ENCODE measurements at places on chromosomes 6 and 20.

- DNase-seq, result no peak
Measured at GRCh38 chr6:3226481-3227362, 731 bp downstream of the TUBB2B start.

DNA sequence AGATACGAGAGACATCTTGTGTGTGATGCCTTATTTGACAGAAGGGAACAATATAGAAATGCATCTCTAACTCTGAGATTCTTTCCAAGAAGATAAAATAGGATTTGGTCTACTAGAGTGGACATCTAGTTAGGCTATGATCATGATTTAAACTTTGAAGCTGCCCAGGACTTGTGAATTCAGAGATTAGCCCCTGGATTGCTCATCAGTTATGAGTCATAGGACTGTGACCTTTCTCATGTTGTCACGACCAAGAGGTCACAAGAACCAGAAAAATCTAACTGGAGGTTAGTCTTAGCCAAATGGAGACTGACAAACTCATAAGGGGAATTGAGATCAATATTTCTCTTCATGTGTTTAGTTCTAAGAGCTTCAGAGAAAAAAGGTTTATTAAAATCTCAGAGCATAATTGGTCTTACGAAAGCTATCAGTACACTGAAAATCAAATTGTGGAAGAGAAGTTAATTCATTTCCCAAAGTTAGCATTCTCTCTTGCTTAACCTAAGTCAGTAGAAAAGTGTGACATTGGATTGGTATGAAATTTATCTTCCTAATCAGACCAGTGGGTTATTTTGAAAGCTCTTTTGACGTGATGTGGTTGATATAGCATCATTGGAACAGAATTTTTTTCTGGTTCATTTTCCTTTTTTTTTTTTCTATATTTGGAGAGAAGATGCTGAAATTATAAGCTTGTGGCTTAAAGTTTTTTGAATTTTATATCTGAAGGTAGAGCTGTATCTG lies 245.7 kb downstream of the RNF144B start:
- DNase-seq, result no peak

GRCh38 chr6:154605178-154605881 lies 94.8 kb upstream of the CNKSR3 start:
- no peak for DNase-seq

DNA sequence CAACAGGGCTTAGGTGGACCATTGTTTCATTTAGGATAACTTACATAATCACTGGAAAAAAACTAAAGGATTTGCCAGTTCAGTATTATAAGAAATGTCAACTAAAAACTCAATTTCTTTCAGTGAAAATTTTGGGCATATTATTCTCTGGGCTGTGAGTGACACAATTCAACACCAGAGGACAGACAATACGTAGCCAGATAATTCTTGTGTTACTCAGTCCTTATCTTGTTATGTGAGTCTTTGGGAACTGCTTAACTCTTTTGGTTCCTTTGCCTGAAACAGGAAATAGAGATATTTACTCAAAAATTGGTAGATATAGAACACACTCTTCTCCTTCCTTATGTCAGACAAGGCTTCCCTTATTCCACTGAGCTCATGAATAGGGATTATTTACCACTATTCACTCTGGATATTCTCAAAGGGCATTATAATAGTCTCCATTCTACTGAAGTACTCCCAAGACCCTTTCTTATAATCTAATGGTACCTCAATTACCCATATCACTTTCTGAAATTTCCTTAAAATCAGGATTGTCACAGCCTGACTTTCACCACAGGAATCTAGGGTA lies 4.9 kb upstream of the BEND6 start:
- no peak for DNase-seq

DNA sequence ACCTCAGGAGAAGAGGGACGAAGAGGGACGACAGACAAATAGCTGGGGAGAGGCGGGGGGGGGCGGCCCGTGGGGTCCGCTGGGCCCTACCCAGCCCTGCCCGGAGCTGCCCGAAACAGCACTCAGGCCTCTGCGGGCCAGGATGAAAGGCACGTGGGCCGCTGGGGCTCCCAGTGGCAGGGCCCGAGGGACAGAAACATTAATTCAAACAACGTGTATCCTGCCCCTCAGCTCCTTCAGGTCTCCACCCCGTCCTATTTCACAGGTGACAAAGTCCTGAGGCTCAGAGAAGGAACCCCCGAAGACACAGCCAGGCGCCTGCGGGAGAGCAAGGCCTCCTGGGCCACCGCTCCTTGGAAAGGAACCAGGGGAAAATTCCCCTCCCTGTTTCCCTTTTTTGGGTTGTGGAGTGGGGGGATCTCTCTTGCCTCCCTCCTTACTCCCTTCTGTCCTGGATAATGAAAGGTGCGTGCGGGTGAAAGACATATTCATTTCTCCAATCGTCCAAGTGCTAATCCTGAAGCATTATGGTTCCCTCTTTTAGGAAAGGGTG lies 93.3 kb downstream of the RNASET2 start:
- DNase-seq, result no peak

DNA sequence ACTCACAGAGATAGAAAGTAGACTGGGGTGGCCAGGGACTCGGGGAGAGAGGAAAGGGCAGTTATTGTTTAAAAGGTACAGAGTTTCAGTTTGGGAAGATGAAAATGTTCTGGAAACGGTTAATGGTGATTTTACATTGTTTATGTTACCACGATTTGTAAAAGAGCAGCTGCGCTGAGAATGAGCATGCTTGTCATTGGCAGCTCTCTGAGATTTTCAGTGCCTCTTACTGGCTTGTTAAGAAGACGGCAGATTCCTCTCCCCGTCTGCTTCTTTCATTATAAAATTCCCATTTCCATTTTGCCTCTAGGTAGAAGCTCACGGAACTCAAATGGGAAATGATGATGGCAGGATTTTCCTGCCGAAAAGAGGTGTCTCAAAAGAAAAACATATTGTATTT lies 39.7 kb upstream of the PPP1R3G start:
- DNase-seq, result no peak

- no peak for DNase-seq
Measured at GRCh38 chr6:161219680-161220079, 54.2 kb downstream of the AGPAT4 start.

DNA sequence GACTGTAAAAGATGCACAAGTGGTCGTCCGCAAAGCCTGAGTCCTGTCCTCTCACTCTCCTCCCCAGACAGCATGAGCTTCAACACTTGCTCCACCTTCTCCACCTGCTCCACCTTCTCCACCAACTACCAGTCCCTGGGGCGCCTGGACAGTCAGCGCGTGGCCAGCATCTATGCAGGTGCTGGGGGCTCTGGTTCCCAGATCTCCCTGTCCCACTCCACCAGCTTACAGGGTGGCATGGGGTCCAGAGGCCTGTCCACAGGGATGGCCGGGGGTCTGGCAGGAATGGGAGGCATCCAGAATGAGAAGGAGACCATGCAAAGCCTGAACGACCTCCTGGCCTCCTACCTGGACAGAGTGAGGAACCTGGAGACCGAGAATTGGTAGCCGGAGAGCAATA lies 162.2 kb upstream of the NT5E start:
- DNase-seq, result no peak

DNA sequence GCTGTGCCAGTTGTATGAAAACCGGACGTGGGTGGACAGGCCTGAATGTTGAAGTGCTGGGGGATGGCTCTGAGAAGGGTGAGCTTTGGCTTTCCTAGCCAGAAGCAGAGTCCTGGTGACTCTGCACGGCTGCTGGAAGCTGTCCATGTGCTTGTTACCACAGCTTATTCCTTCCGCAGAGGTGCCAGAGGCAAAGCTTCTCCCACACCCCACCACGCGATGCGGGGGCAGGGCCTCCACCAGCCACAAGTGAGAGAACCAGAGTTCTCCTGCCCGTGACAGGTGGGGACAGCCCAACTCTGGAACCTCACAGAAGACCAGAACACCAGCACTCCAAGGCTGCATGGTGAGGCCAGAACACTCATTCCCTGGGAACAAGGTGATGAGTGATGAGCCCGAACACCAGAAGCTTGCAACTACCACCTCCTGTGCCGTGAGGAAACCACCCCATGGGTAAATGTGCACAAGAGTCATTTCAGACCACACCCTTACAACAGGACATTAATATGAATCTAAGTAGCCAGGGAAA lies 36.7 kb downstream of the JAG1 start:
- DNase-seq, result no peak

DNA sequence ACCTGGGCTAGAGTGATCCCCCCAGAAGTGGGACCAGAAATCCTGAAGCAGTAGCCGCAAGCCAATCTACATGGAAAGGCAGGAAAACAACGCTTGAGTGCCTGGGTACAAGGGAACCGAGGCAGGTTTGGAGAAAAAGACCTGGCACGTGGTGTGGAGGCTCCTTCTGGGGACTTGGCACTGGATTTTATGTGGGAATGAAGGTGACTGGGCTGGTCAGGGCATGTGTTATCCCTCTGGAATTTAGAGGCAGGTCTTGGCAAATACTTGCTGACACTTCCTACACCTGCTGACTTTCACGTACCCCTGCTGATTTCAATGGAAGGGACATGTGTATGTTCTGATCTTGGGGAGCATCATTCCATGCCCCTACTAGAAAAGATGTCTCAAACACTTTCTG lies 25.0 kb upstream of the FAM217A start:
- no peak for DNase-seq

DNA sequence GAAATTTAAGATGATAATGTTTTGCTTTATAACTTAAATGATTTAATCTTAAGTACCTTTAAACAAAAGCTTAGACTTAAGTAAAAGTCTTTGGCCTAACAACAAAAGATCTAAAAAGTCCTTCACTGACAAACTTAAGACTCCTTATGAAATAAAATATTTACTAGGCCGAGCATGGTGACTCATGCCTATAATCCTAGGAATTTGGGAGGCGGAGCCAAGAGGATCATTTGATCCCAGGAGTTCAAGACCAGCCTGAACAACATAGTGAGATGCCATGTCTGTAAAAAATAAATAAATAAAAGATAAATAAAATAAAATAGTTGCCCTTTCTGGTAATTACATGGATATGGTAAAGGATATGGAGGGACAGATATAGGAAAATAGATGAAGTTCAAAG lies 12.4 kb downstream of the KATNA1 start:
- no peak for DNase-seq

DNA sequence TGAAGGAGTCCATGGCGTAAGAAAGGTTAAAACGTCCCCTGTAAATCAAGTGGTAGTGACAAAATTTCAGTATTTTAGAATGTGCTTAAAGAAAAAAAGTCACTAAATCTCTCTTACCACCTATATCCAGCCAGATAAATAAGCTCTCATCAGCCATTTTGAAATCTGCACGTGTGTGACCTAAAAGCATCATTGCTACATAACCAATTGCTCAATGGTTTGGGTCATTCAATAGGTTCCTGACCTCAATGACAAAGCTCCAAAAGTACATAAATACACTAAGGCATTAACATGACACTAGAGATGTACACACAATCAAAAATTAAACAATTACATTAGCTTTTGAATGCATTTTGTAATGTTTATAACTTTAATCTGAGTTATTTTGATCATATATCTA lies 272.4 kb downstream of the GMDS start:
- no peak for DNase-seq

- no peak for DNase-seq
Measured at GRCh38 chr6:87396595-87397392, 11.0 kb upstream of the CFAP206 start.

DNA sequence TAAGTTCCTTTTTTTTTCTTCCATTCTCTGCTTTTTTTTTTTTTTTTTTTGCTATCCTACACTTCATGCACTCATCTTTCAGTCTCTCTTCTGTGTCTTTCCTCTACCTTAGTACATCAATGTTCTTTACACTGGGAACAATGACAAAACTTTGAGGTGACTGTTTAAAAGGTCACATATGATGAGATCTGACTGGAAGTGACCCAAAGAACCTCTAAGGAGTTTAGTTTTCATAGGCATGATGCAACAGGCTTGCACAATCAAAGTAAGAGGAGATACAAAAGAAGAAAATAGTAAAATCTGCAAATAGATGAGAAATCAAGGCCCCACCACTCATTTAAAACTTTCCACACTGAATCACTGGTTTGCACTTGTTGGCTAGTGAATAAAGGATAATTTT lies 840.8 kb downstream of the TBC1D32 start:
- DNase-seq, result no peak

- DNase-seq, result no peak
Measured at GRCh38 chr6:127115084-127115655, 3.3 kb upstream of the RSPO3 start.

GRCh38 chr6:24991810-24992467 lies 56.2 kb upstream of the RIPOR2 start:
- no peak for DNase-seq

GRCh38 chr6:64220801-64221200 lies 585.2 kb downstream of the PHF3 start:
- no peak for DNase-seq

GRCh38 chr6:46940433-46941226 lies 18.9 kb upstream of the ADGRF5 start:
- no peak for DNase-seq

DNA sequence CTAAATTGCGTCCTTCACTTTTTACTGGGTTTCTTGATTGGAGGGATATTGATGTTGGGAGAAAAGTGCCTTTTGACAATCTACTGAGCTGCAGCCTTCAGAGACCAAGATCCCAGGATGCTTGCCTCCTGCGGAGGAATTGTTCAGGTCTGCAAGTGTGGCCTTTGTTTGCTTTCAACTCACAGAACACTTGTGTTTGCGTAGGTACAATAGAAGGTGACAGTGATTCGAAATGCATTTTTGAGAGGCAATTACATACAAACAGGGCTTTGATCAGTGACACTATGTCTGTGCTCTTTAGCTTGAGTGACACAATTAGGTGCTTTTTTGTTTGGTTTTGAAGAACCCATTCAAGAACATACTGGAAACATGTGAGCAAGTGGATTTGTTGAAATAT lies 600.6 kb downstream of the QKI start:
- no peak for DNase-seq

DNA sequence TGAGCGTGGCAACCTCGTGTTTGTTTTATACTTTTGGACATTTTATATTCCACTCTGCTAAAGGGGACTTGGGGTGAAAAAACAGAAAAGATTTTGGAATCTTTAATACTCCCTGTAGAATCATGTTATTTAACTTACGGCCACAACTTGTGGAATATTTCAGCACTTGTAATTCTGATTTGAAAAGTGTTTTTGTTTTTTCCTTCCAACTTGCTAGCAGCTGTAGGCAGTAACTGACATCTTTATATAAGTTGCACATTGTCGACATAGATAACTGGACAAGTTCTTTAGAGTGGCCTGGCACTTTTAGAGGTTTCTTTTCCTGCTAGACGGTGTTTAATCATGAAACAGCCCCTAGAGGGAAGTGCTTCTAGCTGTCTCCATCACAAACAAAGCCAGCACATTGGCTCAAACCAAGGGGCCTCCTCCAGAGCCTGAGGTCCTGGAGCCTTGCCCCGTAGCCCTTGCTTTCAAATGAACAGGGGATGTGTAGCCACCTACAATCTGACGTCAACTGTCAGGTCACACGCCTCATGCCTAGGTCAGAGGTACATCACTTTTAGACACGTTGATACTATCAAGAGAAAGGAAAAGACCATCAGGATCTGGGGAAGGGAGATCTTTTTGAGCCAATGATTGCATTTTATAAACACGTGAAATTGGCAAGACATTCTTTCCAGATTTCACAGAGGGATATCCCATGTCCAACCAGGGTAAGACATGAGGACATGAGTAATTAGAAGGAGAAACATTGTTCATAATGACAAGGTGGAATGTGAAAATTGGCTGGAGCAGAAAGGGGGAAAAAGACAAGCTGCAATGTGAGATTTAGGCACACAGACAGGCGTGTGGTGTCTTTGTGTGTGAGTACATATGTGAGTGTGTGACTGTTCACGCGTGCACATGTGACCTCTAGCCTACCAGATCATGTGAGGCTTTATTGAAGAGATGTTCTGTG lies 92.1 kb downstream of the TXNDC5 start:
- no peak for DNase-seq

Data from amniotic stem cell (primary cell).